ENCODE measurements at places on chromosomes 12 and 14.

- peak; percentile 64 for DNase-seq
Measured at GRCh38 chr12:3152892-3153291, 75.7 kb downstream of the TSPAN9 start.

DNA sequence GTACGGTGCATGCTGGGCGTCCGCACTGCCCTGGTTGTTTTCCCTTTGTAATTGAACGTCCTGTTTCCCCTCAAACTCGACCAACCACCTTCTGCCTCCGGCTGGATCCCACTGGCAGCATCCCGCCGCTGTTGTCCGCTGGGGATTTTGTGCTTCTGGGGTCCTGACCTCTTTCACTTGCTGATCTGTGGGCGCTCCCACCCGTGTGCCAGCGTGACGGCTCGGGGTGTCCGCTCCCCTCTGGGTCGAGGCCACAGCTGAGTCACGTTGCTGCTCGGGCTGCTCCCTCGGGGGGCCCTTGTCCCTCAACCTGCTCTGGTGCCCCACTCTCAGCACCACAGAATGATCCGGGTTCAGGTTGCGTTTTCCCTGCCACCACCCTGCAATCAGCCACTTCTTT, 8.0 kb downstream of the PGAM5 start:
- DNase-seq = no peak

GRCh38 chr14:104200106-104200505, 61.7 kb downstream of the KIF26A start:
- DNase-seq = no peak

DNA sequence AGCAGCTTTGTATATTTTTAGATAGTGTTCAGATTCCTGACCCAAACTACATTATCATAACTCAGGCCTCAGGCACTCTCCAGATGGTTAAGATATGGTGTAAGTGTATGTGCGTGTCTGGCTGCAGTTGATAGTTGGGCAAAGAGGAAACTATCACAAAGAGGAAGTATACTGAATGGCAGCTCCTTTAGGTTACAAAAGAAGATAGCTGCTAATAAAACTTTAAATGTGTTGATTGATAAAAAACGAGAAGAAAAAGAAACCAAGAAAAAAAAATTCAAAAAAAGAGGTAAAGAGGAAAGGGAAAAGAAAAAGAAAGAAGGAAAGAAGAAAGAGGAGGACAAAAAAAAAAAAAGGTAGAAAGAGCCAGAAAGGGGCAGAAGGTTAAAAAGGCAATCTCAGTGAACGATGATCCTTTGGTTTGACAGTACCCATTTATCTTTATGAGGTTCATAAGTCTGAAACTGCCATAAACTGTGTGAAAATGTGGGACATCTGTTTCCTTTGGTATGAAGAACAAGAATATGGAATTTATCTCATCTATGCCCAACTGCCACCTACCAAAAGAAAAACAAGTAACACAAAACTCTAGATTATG, 42.2 kb downstream of the TAOK3 start:
- peak; percentile 93 for DNase-seq

GRCh38 chr12:3670083-3670620, 82.8 kb downstream of the CRACR2A start:
- no peak for DNase-seq

GRCh38 chr12:28583701-28584261, 393.5 kb downstream of the CCDC91 start:
- DNase-seq = peak; percentile 64

All from common myeloid progenitor, CD34-positive (primary cell).